ENCODE measurements at places on chromosomes 7 and 10.

GRCh38 chr7:31724696-31725095, 37.7 kb downstream of the PPP1R17 start:
- DNase-seq: no peak

DNA sequence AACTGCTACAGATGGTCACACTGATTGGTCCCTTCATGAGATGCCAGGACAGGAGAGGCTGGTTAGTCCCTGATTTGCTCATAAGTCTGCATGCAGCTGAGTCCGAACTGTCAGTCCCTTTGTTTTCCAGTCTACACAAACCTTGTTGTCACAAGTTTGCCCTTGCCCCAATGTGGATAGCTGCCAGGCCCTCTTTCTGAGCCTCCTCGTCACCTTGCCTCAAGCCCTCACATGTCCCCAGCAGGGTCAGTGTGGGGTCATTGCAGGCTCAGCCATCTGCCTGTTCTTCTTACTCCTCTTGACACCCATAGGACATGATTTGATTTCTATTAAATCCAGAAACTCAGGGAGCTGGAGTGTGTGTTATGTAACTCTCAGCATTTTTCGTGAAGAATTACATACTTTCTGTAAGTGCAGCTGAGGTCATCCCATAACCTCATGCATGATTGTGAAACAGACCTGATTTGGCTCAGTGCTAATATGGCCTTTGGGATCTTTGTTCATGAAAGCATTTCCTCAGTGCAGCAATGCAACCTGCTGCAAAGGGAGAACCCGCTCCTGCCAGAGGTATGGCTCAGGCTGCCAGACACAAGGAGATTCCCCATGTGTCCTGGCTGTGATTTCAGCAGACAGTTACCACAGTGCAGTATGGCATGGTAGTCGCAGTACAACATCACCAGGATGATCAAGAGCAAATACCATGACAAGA, 70.0 kb upstream of the ZMIZ2 start:
- no peak for DNase-seq

DNA sequence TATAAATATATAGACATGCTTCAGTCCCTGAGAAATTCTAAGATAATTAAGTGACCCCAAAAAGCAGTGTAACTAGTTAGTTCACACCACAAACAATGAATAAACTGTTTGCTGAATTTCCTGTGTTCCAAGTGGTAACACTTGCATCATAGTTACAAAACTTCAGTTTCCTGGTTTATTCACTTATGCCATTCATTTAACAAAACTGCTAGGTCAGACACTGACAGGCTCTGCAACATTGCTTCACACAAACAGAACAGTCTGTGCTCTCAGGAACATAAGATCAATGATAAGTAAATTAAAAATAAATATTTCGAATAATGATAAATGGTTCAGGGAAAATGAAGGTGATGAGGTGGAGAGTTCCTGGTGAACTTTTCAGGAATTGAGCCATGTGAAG, 133.3 kb upstream of the NAMPT start:
- DNase-seq: no peak

DNA sequence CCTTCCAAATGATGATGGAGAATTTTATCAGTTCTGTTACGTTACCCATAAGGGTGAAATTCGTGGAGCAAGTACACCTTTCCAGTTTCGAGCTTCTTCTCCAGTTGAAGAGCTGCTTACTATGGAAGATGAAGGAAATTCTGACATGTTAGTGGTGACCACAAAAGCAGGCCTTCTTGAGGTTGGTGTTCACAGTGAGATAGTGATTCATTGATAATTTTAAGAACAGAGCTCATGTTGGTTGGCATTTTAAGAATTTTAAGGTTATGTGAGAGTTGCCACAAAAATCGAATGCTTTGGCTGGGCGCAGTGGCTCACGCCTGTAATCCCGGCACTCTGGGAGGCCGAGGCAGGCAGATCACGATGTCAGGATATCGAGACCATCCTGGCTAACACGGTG, 25.9 kb downstream of the TAX1BP1 start:
- DNase-seq: no peak

DNA sequence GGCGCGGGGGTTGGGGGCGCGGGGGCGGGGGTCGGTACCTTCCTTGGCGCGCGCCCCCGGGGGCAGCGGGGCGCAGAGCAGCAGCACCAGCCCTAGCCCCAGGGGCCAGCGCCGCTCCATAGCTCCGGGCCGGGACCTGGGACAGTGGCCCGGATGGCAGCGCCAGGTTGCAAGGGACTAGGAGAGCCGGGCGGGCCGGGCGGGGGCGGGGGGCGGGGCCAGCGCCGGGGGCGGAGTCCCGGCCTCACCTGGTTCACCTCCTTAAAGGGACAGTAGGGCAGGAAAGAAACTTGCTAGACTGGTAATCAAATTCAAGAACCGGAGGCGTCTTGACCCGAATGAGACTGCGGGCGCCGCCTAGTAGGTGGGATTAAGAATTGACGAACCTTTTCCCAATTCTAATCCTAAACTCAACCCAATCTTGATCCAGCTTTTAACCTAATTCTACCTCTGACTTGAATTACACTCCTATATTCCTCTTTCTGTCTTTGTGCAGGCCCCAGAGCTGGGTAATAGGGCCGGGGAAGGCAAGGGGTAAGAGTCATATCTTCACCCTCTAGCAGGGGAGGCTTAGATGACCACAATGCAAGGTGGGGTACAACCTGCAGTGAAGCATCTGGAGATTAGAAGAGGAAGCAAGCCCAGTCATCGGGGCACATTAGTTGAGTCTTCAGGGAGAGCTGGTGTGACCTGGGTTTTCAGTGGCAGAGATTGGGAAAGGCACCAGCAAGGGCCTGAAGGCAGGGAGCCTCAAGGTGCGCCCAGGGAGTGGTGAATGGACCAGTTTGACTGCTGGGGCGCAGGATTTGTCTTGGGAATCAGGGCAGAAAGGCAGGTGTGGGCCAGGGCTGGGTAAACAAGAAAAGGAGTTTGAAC, at the start of gene EPHA1:
Gene EPHA1 (minus strand): TSS at position 171 of the 876 bp plus-strand sequence. CDS start 51 bp downstream, at position 120.
- peak; percentile 39 for DNase-seq

- DNase-seq: no peak
Observed at GRCh38 chr10:11167233-11167966, 149.7 kb downstream of the CELF2 start.
